Lower lobe of right lung (tissue), 2 donors: ENCODE measurements at places on chromosomes 13 and 19. TPM values are rescaled to one million over a fixed set of nuclear protein-coding genes. Genes with fewer than 3 reads are reported as not detected.

Gene LGI4
- 6.3 TPM for total RNA-seq

- no peak for DNase-seq
These were observed 63.4 kb upstream of the C1QTNF9B start for GRCh38 chr13:23960566-23961156.

Gene OR10H1
- total RNA-seq = not detected

DNA sequence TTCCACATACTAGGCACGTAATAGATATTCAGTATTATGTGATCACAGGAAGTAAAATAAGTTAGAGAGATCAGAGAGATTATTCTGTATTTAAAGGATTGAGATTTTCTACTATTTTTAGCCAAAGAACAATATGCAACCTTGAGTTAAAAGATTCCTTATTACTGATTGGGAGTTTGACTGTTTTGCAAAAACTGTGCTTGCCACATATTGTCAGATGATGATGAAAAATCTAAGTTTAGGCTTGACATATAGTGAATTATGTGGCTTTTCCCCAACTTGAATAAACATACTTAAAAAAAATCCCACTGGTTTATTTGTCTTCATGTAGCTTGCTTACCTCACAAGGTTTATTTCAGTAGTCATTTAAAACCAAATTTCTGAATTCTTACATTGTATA is 194.4 kb downstream of the KCNRG start:
- no peak for DNase-seq

DNA sequence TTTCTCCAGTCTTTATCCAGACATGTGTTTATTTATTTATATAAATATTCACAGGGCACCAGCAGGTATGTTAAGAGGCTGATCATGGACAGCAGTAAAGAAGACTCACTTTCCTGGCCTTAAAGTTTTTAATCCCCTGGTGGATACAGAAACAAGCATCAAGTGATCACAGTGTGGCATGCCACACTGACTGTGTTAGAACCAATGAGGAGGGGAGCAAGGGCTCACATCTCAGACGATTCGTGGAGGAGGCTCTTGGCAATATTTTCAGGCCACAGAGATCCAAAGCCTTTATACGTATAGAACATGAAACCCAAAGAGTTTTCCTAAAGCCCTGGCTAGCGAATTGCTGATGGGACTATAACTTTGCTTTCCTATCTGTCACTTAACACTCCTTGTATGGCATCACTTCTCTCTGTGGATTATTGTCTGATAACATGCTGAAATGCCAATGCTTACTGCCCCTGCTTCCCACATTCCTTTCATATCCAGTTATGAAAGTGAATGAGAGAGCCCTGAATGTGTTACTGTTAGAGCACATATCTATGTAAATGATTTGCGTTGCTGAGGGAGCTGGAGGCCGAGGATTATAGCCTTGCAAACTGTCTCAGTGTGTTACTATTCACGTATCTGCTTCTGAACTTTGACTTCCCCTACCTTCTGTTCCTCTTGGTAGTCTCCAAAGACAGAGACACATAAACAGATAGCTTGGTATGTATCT is 37.6 kb downstream of the POLR1D start:
- DNase-seq = no peak

DNA sequence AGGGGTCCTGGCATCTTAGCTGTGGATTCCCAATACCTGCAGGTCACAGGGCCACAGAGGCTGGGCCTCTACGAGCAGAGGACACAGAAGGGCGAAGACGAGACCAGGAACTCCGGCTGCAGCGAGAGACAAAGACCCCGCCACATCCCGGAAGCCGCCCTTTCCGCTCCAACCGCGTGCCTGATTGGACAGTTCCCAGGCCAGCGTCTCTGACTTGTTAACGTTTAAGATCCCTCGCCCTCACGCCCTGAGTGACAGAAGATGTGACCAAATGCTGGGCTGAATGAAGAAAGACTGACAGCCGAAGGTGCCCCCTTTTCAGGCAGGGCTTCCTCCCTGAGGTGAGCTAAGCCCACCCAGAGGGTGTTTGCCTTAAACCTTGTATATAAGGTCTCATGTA is at the start of gene ZNF98:
ZNF98 (minus strand) TSS at position 136 of the 400 bp plus-strand sequence; CDS start at position 14, 122 bp downstream.
- no peak for DNase-seq

Gene ELSPBP1
- total RNA-seq = not detected

- DNase-seq = no peak
These were observed 3.1 kb downstream of the CDK8 start for GRCh38 chr13:26257049-26257448.

DNA sequence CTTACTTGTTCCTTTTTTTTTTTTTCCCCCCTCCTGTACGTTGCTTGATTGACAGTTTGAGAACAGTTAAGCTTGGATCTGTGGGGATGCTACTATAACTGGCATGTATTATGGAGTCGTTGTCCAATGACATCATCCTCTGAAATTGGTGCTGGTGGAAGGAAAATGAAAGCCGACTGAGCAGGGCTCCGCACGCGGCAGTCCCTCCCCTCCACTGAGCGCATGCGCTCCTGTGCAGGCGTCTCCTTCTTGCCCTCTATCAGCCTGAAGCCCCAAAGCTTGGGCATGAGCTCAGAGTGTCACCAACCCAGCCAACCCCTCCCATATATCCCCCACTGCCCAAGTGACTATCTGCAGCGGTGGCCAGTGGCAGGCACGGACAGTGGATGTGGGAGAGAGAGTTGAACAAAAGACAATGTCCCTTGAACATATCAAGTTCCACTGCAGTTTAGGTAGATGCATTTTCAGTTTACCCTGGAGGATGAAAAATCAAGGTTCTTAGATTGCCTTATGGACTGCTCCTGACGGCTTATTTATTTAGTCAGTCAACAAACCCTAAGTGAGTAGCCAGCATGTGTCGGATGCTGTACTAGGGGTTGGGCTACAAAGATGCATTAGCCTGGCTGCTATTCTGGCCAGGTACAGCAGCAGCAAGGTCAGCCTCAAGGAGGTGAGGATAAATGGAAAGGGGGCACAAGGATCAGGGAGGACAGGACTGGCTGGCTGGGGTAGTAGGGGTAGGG is 20.8 kb downstream of the MBNL2 start:
- no peak for DNase-seq

DNA sequence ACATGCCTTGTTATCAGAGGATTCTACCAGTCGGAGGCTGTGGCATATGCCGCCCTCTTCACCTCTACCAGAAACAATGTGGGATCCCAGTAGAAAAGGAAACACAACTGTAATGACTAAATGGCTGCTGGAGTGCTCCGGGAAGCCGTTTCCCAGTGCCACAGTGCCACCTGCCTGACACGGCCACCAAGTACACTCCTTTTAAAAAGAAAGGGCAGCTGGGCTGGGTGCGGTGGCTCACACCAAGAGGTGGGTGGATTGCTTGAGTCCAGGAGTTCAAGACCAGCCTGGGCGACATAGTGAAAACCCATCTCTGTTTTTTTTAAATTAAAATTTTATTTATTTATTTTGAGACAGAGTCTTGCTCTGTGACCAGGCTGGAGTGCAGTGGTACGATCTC is 67.3 kb downstream of the TRPM4 start:
- no peak for DNase-seq
